ENCODE measurements at places on chromosomes 16 and 17.

GRCh38 chr17:20300436-20300934 lies 166.9 kb downstream of the LGALS9B start:
- peak; percentile 81 for DNase-seq

DNA sequence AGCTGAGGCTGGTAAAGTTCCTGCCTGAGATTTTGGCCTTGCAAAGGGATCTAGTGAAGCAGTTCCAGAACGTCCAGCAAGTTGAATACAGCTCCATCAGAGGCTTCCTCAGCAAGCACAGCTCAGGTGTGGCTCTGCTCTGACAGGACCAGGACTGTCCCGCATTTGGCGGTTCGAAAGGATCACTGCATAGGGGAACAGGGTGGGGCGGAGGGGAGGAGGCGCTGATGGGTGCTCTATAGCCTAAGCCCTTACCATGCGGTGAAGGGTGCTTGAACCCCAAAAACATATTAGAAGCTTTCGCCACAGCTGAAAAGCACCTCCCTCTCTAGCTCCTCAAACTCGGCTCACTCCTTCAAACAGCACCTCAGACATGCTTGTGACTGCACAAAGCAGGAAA lies 29.9 kb upstream of the ENDOV start:
- DNase-seq: no peak

GRCh38 chr16:86576591-86577313 lies 1.6 kb upstream of the FOXL1 start:
- peak; percentile 84 for DNase-seq

DNA sequence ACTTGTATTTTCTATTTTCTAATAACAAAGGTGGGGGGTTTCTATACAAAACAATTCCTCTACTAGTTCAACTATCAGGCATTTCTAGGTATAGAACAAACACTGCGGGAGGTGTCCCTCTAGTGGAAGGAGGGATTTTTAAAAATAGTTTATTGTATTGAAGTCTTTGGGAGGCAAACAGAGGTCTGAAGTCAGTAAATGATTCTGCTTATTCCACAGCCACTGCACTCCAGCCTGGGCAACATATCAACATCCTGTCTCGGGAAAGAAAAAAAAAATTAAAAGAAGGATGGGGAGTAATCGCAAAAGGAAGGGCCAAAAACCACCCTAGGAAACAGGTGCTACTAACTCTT lies 648 bp upstream of the ERCC4 start:
- DNase-seq: no peak

GRCh38 chr17:73064084-73064938 lies 28.2 kb downstream of the SLC39A11 start:
- peak; percentile 47 for DNase-seq

DNA sequence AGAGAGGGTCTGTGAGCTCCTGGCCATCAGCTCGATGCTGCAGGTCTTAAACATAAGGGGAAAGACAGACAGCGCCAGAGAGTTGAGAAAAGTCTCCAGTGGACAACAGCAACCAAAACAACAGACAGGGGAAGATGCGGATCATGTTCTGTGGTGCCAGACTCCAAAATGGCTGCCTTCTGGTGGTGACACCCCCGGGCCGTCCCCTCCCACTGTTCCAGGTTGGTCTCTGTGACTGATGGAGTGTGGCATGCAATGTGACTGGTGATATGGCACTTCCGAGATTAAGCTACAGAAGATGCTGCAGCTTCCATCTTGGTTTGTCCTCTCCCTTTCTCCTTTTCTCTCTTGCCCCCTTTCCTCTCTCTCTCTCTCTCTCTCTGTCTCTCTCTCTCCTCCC lies 40.4 kb upstream of the RBFOX3 start:
- DNase-seq: no peak

DNA sequence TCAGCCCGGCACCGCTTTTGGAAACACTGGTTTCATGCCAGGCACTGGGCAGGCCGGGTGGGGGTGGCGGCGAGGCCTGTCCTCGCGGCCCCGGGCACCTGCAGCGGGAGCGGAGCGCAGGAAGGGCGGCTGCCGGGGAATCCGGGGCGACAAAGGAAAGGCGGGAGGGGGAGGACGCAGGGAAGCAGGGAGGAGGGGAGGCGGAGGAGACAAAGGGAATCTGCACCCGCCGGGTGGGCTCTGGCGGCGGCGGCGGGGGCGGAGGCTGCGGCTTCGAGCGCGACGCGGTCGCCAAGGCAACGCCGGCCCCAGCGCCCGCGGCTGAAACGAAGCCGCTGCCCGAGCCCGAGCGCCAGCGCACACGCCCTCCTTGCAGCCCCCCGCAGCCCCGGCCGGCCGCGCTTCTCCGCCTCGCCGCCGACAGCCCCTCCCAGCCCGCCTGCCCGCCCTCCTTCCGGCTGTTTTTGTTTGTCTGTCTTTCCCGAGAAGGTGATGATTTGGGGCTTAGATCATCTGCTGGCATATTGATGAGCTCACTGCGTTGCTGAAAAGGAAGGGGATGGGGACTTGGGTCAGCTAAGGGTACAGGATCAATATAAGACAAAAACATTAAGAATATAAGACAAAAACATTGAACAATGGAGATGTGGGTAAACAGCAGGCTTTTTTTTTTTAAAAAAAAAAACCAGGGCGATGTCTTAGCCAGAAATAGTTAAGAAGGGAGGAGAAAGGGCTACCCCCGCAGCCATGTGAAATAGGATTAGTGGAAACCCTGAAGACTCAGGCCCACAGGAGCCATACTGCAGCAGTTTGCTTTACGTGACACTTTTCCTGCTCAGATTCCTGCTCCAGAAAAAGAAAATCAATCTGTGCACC lies 32.7 kb downstream of the CDK5R1 start:
- peak; percentile 62 for DNase-seq

- DNase-seq: no peak
These were observed 123.3 kb downstream of the CDH13 start for GRCh38 chr16:82750068-82750467.

GRCh38 chr16:89860747-89861304 lies 12.6 kb upstream of the TCF25 start:
- DNase-seq: peak; percentile 62

- DNase-seq: no peak
These were observed 8.6 kb upstream of the KDM6B start for GRCh38 chr17:7825206-7825990.

- DNase-seq: peak; percentile 62
These were observed 11.4 kb downstream of the SLC13A5 start for GRCh38 chr17:6701719-6702118.

GRCh38 chr16:88438084-88438870 lies 14.8 kb upstream of the ZFPM1 start:
- DNase-seq: no peak

DNA sequence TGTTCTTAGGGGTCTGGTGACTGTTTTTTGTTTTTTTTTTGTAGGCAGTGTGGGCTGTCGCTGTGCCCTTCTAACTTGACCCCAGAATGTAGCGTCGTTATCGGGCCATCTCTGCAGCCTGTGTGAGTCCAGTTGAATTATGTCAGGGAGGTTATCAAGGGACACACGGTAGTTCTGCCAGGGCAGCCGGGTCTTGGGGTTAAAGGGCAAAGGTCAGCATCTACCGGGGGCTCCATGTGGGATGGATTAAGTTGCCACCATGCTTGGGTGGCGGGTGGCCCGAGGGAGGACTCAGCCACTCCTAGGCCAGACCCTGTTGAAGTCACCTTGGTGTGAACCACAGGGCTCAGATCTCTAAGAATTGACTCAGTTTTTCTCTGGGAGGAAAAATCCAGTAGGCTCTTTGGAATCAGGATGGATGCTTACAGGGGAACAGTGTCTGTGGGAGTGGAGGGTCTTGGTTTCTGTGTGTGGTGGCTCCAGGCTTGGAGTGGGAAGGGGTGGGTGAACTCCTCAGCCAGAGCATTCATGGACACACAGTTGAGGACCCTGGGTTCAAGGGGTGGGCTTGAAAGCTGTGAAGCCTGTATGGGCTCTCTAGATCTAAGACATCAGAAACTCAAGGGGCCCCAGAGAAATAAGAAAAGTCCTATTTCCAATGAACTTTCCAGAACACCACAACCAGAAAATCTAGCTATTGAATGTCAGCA lies 191.7 kb downstream of the IRF8 start:
- no peak for DNase-seq

GRCh38 chr17:7440113-7440833 lies 961 bp downstream of the FGF11 start:
- DNase-seq: peak; percentile 65

DNA sequence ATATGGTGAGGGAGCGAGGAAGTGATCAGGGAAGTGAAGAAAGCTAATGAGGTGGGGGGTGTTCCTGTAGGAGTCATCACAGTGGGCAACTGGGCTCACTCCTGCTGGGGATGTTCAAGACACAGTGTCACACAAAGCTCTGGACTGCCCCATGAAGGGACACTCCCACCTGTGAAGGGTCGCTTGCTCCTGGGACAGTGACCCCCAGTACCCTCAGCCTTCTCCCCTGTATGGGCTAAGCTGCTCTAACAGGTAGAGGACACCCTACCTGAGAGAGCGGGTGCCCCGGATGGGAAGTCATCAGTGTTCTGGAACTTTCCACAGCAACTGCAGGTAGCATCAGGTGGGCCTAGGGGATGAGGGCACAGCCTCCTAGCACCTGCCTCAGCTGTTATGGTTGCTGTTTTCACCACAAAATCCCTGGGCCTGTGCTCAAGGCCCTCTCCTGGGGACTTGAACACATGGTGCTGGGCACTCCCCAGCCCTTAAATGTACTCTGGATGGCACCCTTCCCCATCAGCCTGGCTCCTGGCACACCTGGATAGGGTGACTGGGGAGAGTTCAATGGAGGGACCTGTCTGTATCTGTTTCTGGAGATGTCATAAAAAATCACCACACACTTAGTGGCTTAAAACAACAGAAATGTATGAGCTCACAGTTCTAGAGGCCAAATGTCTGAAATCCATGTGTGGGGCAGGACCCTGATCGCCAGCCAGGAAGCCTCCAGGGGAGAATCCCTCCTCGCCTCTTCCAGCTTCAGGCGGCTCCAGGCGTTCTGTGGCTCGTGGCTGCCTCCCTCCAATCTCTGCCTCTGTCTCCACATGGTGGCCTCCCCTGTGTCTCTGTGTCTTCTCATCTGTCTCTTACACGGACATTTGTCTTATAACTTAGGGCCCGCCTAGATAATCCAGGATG lies 104.0 kb upstream of the CDH5 start:
- peak; percentile 46 for DNase-seq

GRCh38 chr16:87956365-87957231 lies 5.4 kb downstream of the BANP start:
- DNase-seq: no peak

GRCh38 chr17:65956814-65957213 lies 235.1 kb downstream of the CEP112 start:
- DNase-seq: no peak

- no peak for DNase-seq
These were observed 79.7 kb upstream of the NOL11 start for GRCh38 chr17:67637901-67638641.

DNA sequence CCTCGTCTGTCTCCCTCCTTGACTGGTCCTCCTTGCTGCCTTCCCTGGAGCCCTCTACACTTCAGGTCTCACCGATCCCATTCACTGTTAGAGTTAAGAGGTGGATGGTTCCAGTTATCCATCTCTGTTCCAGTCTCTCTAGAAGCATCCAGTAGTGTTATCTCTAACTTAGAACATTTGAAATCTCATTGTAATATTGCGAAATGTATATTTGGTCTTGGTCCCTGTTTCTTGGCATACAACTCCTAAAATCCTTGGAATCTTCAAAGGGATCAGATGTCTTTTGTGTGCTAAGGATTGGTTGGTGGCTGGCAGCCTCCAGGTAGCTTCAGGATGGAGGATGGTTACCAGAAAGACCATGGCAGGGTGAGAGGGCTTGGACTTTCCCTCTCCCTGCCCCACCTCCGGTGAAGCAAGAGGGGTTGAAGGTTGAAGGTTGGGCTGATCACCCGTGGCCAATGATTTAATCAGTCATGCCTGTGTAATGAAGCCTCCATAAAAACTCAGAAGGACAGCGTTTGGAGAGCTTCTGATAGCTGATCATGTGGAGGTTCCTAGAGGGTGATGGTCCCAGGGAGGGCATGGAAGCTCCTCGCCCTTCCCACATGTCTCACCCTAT lies 59.1 kb downstream of the NTN1 start:
- no peak for DNase-seq

DNA sequence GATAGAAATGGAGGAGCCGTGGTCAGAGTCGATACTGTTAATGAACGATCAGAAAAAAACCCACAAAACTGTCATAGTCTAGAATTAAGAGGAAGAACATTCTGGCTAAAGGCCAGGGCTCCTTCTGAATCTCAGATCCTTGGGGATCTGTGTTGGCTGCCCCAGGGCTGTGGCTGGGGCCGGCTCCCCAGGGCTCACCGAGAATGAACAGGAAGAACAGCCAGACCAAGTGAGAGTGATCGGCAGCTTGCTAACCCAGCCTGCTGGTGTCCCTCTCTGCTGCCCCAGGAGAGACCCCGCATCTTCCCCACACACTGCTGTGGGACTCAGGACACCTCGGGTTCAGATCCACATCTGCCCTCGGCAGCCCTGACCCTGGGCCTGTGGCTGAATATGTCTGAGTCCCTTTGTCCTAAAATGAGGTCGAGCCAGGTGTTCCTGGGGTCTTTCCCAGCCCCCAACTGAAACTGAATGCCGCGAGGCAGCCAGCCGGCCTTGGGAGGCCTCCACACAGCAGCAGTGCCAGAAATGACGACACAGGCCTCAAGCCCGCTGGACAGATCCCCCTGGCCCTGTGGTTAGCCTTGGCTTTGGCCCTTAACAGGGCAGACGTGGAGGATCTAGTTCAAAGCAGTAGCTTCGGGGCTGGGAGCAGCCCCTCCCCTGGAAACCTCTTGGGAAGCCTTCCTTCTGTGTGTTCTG lies 23.9 kb upstream of the CLEC18A start:
- peak; percentile 28 for DNase-seq

GRCh38 chr17:36675786-36676185 lies 74.4 kb downstream of the MRM1 start:
- DNase-seq: no peak

- peak; percentile 89 for DNase-seq
These were observed 1.0 kb upstream of the SALL1 start for GRCh38 chr16:51151961-51152663.

GRCh38 chr17:29837531-29837930 lies 92.5 kb downstream of the SSH2 start:
- no peak for DNase-seq

GRCh38 chr16:85527767-85528297 lies 85.3 kb upstream of the GSE1 start:
- DNase-seq: no peak

DNA sequence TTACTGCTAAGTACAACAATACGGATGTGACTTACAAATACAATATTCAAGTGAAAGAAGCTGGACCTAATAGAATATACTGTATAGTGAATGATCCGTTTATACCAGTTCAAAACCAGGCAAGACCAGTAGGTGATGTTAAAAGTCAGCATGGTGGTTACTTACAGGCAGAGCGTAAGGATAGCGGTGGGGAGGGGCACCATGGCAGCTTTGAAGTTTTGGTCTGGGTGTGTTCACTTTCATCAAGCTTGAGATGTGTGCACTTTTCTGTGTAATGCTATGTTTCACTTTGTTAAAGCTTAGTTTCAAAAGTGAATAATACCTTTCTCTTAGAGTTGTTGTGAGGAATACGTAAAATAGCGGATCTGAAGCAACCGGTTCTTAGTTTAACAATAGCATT lies 16.5 kb upstream of the SLC35G3 start:
- no peak for DNase-seq

GRCh38 chr16:88070989-88071625 lies 119.9 kb downstream of the BANP start:
- DNase-seq: no peak
